ENCODE measurements at places on chromosomes 16 and 17.

DNA sequence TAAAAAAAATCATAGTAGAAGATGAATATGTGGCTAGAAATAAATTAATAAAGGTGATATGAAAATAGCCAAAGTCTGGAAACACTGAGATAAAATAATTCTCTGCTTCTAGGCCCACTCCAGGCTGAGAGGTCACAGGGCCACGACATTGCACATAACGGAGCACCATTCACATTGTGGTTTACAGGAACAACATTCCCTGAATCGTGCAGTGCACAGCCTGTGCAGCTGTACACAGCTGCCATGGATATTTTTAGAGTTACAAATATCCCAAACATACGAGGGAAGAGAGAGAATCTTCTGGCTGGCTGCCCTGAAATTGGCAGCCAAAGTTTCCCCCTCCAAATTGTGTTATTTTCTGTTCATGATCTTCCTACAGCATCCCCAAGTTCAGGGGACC is 68.8 kb downstream of the GSG1L start:
- DNase-seq, result no peak

DNA sequence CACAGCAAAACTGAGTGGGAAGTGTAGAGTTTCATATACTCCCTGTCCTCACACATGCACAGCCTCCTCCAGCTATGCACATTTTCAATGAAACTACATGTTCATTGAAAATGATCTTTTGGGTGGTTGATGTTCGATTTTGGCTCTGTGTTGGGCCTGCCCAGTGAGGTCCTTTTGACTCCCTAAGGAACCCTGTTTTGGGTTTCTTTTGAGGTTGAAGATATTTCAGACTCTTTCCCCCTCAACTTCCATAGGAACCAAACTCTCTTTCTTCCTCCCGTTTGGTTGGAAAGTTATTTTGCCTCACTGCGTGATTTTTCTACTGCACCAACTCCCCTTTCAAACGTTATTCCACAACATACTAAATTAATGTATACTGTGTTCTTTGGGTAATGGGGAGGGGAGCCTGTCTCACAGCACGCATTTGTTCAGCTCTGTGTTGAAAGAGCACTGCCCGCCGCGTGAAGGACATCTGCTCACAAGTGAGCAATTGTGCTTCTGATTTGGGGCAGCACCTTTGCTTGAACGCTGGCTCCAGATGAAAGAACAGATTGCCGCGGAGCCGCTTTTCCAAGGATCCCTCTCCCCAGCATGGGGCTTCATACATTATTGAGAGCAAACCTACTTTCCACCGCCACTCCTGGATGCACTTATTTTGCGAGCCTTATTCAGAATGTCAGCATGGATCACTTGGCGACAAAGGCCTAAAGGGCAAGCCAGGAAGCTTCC is 385.9 kb downstream of the WWOX start:
- DNase-seq, result no peak

DNA sequence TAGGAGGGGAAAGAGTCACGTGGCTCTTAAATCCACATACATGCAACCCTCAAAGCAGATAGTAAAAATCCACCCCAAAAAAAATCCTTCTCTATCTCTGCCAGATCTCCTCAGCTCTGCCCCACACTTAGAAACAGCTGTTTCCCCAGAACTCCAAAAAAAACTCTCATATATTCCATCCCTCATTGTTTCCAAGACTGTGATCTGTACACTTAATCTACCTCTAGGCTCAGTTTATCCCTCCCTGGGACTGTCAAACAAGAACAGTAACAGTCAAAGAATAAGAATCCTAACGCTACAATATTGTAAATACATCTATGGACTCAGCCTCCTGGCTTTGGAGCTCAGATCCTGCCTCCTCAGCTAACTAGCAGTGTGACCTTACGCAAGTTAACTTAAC is 11.6 kb downstream of the CUEDC1 start:
- DNase-seq, result no peak

DNA sequence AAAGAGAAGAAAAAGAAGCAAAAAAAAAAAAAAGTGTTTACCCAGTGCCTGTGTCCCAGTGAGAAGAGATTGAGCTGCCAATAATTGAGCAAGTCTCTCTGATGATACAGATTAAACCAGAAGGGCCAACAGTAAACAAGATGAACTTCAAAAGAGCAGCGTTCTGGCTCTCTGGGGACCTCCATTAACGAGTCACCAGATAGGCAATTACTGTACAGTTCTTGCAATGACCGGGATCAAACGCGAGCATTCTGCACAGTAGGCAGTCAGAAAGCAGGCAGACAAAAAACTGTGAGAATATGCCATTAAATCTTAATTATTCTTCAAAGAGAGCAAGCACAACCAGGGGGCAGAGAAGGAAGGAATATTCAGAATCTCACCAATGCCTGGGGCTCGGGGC is 626.1 kb downstream of the TMEM114 start:
- no peak for DNase-seq

- DNase-seq, result no peak
These were observed 204.9 kb downstream of the PRKCA start for GRCh38 chr17:66507103-66507923.

GRCh38 chr17:5804251-5804650 is 219.9 kb upstream of the NLRP1 start:
- no peak for DNase-seq

DNA sequence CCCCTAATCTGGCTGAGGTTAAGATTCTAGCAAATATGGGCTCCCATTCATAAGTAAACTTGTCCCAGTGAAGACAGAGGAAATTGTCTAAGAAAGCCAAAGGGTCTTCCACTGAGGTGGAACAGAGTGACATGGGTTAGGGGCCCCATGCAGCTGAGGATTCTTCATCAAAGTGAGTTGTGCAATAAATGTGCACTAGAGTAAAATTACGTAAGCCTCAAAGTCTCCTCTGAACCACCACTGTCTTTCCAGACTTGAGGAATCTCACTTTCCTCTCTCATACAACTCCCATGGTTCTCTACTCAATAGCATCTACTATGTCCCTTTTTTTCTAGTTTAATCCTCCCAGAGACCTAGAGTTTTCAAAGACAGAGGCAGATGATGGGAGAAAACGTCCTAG is 132.4 kb downstream of the CA10 start:
- no peak for DNase-seq

DNA sequence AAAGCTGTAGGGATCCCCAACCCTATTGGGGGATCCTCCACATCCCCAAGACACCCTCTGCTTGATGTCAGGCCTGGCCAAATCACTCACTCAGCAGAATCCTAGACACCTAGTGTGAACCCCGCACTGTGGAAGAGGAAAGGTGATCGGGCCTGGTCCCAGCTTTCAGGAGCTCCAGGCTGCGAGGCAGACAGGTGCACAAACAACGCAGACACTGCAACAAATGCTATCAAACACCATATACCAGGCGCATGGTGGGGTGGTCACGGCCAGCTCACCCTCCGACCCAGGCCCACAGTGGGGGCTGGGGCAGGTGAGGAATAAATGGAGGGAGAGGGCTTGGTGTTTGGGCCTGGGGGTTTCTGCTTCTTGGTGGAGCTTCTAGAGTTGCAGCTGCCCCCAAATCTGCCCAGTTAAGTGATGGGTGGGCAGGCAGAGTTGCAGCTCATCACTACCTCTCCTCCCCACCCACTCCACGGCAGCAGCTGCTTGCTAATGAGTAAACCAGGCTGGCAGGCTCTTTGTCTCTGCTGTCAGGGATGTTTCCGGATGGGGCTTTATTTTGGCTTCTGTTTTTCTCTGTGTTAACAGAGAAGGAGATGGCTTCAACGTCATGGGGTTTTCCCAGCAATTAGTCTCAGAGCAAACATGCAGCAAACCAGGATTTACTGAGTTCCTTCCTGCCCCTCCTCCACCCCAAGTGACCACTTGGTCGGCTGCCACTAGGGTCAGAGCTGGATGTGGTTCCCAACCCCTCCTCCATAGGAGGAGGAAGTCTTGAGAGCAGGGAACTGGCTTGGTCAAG is 46.6 kb downstream of the PECAM1 start:
- DNase-seq, result no peak

DNA sequence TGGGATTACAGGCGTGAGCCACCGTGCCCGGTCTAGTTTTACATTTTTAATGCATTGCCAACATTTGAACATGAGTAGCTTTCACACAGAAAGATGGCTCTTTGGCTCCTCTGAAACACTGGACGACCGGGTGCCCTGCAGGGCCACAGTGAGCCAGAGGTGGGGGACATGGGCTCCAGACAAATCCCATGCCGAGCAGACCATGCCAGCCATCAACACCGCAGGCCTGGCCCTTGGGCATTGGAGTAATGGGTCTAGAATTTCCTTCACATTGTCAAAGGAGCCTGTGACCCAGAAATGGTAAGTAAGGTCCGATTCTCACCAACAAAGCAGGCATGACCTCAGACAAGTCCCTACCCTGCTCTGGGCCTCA is 21.4 kb upstream of the MPRIP start:
- DNase-seq, result no peak
